Eye (tissue), 1 donor: ENCODE measurements at places on chromosomes 11 and 22.

GRCh38 chr11:67483831-67484665, 1.2 kb downstream of the AIP start:
- DNase-seq = no peak

GRCh38 chr11:120285256-120285655, 39.8 kb upstream of the TLCD5 start:
- no peak for DNase-seq

- DNase-seq = no peak
These were observed 32.0 kb downstream of the POU2AF3 start for GRCh38 chr11:111330234-111330893.

DNA sequence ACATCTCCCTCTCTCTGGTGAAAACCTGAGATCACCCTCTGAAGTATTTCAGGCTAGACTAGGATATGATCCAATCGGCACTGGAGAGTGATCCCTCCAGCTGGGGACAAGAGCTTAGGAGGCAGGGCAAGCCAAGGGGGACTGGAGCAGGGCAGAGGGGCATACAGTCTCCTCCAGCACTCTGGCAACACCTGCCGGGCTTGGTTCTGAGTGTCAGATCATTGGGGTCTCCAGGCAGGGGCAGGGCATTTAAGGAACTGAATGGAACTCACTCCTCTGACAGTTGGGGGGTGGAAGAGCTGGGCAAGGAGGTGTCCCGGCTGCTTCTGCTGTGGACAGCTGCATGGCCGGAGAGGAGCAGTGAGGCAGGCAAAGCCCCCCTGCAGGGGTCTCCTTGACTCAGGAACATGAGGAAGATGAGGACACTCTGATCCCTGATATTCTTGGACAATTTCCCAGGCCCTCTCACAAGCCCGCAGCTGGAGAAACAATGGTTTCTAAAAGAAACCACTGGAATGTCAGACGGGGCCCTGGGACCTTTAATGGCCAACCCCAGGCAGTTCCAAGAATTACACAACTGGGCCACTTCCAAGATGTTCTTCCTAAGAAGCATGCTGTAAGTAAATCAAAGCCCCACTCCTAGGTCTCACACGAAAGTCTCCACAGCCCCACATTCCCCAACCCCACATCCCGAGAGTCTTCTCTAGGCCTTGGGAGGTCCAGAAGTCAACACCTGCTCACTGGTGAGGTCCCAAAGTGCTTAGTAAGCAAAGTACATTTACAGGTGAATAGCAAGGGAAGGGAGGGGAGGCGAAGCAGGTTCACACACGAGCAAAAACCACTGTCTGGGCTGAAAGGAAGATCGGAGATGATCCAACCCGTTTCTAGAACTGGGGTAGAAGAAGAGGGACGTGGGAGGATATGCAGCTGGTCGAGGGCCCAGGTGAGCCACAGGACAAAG, 1.2 kb upstream of the CCDC86 start:
- peak; percentile 69 for DNase-seq

DNA sequence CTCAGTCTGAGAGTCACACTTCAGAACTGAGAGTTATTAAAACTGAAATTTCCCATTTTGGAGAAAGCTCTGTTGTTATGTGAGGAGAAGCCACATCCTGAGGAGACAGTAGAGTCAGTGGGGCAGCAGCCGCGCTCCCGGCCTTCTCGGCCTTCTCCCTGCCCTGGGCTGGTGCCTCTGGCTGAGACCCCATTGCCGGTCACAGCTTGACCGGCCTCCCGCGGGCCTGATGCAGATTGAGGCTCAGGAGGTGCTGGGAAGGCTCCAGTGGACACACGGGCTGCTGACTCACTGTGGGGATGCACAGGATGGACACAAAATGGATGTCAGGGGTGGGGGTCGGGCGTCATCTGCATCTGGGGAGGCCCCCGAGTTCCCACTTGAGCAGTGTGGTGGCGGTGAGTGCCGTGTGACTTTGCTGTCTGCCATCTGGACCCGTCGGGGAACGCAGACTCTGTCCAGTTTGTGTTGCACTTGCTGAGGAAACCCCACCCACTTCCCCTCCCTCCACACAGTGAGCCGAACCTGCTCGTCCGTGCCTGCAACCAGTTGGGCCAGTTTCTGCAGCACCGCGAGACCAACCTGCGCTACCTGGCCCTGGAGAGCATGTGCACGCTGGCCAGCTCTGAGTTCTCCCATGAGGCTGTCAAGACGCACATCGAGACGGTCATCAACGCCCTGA, 50.1 kb downstream of the MUC6 start:
- no peak for DNase-seq

DNA sequence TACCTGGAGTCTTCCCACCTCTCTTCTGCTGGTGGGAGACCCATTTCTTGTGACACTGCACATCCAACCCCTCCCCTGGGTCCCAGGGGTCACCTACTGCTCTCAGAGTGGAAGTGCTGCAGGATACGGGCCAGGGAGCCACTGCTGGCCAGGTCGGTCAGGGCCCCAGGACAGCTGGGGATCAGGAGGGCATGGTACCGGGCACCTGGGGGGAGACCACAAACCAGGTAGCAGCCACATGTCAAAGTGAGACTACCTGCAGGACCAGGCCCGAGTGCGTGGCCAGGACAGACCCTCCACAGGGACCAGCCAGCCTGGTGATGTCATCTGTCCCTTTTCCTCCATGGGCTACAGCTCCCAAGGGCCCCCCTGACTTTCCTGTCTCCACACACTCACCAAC, 3.9 kb downstream of the GATD1 start:
- DNase-seq = no peak

DNA sequence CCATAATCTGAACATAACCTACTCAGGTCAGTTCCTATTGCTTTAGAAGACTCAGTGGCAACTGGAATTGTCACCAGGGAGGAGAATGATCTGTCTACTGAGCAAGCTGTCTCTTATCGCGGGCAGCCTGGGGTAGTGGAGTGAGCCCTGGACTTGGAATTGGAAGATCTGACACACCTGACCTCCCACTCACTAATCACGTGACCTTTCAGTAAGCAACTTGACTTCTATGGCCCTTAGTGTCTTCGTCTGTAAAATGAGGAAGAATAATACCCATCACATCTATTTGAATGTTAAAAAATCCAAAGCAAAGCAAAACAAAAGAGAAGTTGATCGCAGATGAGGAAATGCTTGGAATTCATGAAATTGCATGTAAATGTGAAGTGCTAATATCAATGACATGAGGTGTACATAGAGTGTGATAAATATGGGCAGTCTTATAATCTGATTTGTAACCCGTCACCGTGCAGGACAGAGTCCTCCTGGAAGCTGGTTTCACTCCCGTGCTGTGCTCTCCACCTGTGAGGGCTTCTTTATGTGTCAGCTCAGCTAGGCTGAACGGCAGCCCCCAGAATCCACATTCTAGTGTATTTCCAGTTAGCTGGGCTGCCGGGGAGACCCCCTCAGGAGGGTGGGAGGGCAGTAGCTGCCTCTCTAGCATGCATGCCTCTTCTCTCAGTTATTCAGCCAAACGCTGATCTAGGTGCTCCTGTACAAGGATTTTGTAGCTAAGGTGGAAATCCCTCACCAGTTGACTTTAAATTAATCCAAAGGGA, 482.9 kb downstream of the OPCML start:
- no peak for DNase-seq

- no peak for DNase-seq
These were observed 5.9 kb downstream of the HMOX1 start for GRCh38 chr22:35386670-35387288.

DNA sequence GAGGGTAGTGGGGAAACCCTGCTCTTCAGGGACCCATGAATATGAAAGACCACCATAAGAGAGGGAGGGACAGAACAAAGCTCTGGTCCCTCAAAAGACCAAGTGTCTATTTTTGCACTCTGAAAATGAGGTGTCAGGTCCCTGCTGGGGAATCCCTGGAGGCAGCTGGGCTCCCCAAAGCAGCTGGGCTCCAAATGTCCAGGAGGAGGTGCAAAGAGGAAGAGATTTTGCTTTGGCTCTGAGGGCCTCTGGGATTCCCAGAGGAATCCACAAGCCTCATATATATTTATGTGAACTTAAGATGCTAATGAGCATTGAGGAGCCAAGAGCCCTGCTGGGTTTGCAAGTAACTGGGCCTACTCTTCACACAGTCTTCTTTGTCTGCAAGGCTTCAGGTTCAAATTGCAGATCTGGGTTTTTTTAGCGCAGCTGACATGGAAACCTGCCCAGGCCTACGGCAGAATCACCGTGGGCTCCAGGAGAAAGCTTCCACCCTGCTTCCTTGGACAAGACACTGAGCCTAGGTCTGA, 26.0 kb downstream of the CLMP start:
- DNase-seq = no peak

- DNase-seq = peak; percentile 57
These were observed 89.9 kb downstream of the MTNR1B start for GRCh38 chr11:93059117-93059957.

- no peak for DNase-seq
These were observed 80.1 kb downstream of the EMSY start for GRCh38 chr11:76524919-76525318.

GRCh38 chr11:27095059-27095458, 54.4 kb downstream of the BBOX1 start:
- DNase-seq = no peak

DNA sequence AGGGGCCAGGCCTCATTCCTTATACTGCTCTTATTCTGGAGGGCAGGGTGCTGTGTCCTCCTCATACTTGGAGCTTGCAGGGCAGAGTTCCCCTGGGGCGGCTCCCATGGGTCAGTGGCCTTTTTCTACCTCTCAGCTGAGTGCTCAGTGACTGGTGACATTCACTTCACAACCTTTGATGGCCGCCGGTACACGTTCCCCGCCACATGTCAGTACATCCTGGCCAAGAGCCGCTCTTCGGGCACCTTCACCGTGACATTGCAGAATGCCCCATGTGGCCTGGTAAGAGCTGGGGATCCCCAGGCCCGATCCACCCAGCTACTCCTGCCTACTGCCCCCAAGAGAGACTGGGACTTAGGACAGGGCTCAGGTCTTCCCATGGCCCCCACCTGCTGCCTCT, 14.5 kb downstream of the OTOG start:
- DNase-seq = no peak
